Mesangial cell (primary cell): ENCODE measurements at places on chromosomes 3 and 15. TPM values are rescaled to one million over a fixed set of nuclear protein-coding genes. Genes with fewer than 3 reads are reported as not detected.

The ZBED2 gene
- total RNA-seq: 3.3 and 20.5 TPM in 2 replicates

The SRGAP3 gene
- total RNA-seq: 0.33 and 2.8 TPM in 2 replicates

The HTR3E gene
- not detected in 2 replicates for total RNA-seq

The EPHA3 gene
- total RNA-seq: 0.81 and 3.3 TPM in 2 replicates

The CAND2 gene
- 9.0 and 13.2 TPM in 2 replicates for total RNA-seq

The ANKUB1 gene
- not detected in 2 replicates for total RNA-seq

The SLC4A7 gene
- total RNA-seq: 20.4 and 24.0 TPM in 2 replicates

The HYPK gene
- 2.3 and 14.7 TPM in 2 replicates for total RNA-seq

The PODXL2 gene
- 13.0 and 20.7 TPM in 2 replicates for total RNA-seq

The RARRES1 gene
- 2.3 and 28.3 TPM in 2 replicates for total RNA-seq

The ZNF860 gene
- 0.65 and 1.9 TPM in 2 replicates for total RNA-seq

The EBLN2 gene
- total RNA-seq: 1.5 and 2.4 TPM in 2 replicates

The IL5RA gene
- not detected in 2 replicates for total RNA-seq

The SHC4 gene
- 1.3 and 3.4 TPM in 2 replicates for total RNA-seq
